ENCODE measurements at places on chromosomes 7 and 10.

- DNase-seq, result no peak
Measured at GRCh38 chr7:79037001-79037400, 416.5 kb downstream of the MAGI2 start.

GRCh38 chr10:106595281-106595680 is 569.2 kb downstream of the SORCS1 start:
- DNase-seq, result no peak

DNA sequence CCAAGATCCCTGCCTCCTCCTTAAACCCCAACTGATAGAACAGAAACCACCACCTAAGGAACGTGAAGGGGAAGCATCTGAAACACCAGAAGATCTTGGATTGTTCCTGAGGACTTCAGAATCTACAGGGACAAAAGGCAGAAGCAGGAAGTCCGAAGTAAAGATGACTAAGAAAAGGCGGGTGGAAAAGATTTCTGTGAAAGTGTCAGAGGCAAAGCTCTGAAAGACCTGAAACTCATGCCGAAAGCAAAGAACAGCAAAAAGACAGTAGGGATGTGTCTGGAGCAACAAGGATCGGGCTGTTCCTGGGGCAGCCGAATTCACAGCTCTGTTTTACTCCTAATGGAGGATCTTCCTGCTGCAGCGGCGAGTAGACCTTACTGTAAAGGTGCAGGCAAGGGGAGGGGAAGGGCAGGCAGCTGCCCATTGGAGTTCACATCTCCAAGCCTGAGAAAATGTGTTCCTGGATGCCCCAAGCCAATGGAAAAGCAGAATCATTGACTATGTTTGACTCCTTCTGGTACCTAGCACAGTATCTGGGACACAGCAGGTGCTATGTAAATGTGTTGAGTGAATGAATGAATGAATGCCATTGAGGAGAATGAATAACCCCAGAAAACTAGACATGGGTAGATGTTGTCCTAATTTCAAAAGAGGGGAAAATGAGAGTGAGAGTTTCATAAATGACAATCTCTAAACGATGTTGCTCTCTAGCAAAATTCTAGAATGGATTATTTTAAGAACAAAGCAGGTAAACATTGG is 40.4 kb downstream of the PDIA4 start:
- DNase-seq, result no peak

GRCh38 chr10:55233505-55233904 is 432.5 kb upstream of the PCDH15 start:
- no peak for DNase-seq

DNA sequence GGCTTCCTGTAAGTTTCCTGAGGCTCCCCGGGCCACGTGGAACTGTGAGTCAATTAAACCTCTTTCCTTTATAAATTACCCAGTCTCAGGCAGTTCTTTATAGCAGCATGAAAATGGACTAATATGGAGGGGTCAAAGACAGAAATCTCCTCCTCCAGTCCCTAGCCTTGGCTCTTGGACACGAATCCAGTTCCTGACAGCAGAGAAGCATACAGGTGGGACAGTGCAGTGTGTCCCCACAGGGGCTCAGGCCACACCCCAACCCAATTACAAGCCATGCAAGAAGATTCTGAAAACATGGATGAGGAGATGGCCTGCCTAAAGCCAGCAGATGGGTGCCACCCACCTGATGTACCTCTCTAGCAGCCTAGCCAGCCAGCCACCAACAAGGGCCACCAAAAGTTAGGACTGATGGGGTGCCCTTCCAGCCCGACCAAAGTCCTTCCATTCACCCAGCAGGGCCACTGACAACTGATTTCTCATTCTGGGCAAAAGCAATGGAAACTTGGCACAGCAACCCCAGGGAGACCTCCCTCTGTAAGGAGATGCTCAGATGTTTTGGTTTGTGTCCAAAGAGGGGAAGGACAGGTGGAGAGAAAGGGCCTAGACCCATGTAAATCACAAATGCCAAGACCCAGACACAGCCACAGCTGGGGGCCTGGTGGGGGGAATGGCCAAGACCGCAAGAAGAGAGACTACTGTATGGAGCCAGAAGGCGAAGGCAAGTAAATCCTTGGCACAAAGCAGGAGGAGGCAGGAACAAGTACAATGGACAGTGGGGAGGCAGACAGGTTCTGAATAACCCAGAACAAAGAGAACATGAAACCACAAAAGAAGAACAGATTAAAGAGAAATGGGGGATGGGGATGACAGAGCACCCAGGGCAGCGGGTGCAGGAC is 13.6 kb downstream of the GPRIN2 start:
- no peak for DNase-seq

- DNase-seq, result no peak
Measured at GRCh38 chr10:33414841-33415240, 80.4 kb upstream of the NRP1 start.

DNA sequence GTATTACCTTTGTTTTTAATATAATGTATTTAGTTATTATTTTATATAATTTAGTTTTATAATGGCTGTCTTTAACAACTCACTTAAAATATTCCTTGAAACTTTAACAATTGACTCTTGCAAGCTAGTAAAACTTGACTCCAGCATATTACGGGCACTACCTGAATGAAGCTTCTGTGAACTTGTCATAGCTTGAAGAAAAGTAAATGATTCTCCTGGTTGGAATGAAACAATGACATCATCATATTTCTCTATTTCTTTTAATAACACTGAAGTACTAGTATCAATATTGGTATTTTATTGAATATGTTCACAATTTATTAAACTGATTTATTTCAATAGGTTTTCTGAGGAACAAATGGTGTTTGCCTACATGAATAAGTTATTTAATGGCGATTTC is 128.4 kb upstream of the PHF14 start:
- DNase-seq, result no peak

DNA sequence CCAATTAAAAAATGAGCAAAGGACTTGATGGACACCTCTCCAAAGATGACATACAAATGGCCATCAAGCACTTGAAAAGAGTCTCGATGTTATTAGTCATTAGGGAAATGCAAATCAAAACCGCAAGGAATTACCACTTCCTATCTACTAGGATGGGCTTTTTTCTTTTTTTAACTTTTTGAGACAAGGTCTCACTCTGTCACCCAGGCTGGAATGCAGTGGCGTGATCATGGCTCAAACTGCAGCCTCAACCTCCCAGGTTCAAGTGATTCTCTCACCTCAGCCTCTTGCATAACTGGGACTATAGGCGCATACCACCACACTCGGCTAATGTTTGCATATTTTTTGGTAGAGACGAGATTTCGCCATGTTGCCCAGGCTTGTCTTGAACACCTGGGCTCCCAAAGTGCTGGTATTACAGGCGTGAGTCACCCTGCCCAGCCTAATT is 13.6 kb downstream of the NKX1-2 start:
- DNase-seq, result no peak

GRCh38 chr7:131633342-131633843 is 77.0 kb upstream of the PODXL start:
- no peak for DNase-seq

DNA sequence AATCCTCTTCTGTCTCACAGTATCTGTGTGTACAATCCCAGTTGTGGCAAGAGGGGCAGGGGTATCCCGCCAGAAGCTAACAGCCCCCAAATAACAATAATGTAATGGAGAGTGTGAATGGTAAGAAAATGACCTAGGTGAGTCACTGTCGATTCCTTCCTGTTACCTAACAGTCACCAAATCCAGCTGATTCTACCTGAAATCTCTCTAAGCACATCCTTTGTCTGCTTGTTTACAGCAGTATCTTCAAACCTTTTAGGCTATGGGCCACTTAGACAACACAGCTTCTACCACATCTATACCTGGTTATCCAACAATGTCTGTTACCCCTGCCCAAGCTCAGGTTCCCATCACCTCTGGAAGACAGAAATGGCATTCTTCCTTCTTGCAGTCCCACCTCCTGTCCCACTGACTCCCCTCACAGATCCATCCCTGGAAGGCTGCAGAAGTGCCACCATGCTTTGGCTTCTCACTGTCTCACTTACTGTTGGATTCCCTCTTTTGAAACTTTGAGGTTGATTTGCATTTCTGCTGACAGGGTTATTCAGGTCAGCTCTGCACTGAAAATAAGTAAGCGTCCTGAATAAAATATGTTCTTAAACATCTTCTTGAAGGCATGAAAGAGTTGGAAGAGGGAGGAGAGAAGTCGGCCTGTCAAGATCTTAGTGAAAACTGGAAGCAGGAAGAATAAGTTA is 13.1 kb downstream of the PIP4K2A start:
- no peak for DNase-seq

DNA sequence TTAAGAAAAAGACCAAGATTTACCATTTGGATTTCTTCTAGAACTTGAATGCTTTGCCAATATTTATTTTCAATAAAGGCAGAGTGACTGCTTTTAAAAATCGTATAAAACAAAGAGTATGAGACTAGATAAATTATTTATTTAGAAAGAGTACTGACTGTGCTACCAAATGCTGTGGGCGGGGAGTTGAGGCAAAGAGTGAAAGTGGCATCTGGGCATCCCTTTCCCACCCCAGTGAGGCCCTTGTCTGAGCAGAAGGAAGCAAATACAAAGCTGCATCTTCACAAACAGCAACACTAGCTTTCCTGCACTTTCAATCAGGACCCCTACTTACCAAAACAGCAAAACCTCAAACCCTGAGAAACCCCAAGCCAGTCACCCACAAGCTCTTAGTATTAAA is 34.9 kb downstream of the ITGB1 start:
- no peak for DNase-seq

- no peak for DNase-seq
Measured at GRCh38 chr7:134548877-134549276, at the start of gene AKR1B15. AKR1B15 (plus strand) TSS chr7:134549110; CDS start chr7:134564620, 15,510 bp downstream.

DNA sequence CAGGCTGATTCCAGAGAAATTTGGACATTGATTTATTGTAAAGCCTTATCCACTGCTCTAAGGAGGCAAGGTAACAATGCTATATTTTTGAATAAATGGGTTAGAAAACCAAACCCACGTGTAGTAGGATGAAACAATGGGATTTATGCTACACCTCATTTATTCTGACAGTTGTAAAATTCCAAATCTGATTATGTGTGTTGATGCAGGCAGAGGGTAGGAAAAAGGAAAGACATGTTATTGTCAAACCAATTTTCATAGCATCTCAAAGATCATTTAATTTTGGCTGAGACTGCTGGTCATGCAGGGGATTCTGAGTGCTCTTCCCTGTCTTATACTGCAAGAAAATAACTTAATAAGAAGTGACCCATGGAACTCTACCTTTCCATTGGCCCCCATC is 1219.9 kb upstream of the SORCS1 start:
- no peak for DNase-seq

DNA sequence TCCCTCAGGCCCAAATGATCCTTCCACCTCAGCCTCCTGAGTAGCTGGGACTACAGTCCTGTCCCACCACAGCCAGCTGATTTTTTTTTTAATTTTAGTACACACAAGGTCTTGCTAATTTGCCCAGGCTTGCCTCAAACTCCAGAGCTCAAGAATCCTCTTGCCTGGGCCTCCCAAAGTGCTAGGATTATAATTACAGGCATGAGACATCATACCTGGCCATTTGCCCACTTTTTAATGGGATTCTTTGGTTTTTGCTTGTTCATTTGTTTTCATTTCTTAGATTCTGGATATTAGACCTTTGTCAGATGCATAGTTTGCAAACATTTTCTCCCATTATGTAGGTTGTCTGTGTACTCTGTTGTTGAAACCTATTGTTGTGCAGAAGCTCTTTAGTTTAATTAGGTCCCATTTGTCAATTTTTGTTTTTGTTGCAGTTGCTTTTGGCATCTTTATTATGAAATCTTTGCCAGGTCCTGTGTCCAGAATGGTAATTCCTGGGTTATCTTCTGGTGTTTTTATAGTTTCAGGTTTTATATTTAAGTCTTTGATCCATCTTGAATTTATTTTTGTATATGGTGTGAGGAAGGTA is 95.2 kb downstream of the GLCCI1 start:
- no peak for DNase-seq

DNA sequence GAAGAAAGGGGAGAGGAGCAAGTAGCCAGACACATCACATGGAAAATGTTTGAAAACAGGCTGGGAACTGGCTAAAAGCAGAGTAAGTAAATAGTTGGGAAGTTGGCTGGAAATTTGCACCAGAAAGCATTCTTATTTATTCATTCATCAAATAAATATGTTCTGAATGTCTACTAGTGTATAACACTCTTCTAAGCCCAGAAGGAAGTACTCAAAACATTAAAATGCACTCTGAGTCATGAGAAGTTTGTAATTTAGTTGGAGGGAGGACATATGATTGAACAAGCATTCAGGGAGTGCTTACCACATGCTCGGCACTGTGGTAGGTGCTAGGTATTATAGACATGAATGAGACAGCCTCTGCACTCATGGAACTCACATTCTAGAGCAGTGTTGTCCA is 37.0 kb upstream of the CNNM1 start:
- DNase-seq, result no peak

DNA sequence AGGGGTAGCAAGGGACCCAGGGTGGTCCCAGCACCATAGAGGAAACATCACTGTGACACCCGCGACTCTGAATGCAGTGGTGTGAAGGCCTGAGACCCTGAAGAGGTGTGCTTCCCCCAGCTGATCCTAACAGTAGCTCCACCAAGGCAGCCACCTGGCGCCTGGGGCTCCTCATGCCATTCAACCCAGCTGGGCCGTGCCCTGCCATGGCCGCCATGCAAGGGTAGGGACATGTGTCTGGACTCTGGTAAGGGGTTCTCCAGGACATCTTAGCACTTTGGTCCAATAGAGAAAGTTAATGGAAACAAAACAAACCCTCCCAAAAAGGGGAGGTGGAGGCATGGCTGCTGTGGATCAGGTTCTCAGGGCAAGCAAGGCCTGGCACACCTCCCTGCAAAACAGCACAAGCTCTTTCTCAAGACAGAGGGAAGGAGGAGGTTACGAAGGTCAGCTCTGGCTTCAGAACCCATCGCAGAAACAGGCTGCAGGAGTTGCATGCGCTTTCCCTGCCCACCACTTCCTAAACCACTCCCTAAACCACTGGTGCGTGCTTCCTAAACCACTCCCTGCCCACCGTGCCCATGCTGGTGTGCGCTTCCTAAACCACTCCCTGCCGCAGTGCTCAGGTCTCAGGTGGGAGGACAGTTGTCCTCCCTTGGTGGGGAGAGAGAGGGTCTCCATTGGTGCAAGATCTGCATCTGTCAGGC is 108.7 kb downstream of the LARP4B start:
- no peak for DNase-seq

- DNase-seq, result no peak
Measured at GRCh38 chr7:104254696-104255095, 46.9 kb upstream of the ORC5 start.

DNA sequence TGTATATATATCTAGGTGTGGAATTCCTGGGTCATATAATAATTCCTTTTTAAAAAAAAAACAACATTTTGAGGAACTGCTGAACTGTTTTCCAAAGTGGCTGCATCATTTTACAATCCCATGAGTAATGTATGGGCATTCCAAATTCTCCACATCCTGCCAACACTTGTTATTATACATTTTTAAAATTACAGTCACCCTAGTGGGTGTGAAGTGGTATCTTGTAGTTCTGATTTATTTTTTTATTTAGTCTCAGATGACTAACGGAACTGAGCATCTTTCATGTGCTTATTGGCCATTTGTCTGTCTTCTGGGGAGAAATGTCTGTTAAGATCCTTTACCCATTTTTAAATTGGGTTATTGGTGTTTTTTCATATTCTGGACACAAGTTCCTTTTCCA is 12.0 kb upstream of the KLHL7 start:
- DNase-seq, result no peak

GRCh38 chr7:80823057-80823456 is 95.8 kb downstream of the SEMA3C start:
- DNase-seq, result no peak

Measured in CD4-positive, alpha-beta T cell treated with Interleukin-12 subunit alpha and Interleukin-12 subunit beta, for 1 hour (primary cell).